Hematopoietic multipotent progenitor cell treated with erythropoietin and hydrocortisone succinate and interleukin-3 and kit ligand, for 4 days (in vitro differentiated cells): ENCODE measurements at places on chromosomes 7 and 10.

- no peak for DNase-seq
These were observed 120.3 kb upstream of the GLCCI1 start for GRCh38 chr7:7848246-7848645.

GRCh38 chr7:101677797-101678479 is 48.8 kb upstream of the MYL10 start:
- DNase-seq: peak; percentile 21

DNA sequence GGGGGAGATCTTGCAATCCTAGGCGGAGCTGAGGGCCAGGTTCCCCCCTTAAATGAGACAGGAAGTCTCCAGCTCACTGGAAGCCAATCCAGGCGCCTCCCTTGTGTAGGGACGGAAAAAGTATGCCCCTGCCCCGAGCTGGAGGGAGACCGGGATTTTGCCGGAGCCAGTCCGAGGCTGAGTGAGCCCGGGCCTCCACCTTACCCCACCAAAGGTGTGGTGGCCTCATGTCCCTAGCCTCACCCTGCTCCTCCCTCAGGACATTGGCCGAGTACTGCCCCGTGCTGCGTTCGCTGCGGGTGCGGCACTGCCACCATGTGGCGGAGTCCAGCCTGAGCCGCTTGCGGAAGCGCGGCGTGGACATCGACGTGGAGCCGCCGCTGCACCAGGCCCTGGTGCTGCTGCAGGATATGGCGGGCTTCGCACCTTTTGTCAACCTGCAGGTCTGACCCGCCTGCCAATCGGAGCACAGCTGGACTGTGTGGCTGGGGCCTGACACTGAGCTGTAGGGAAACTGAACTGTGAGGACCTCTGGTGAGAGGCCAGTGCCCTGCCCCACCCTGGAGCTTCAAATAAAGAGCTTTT is 2.0 kb downstream of the FBXL15 start:
- peak; percentile 89 for DNase-seq

DNA sequence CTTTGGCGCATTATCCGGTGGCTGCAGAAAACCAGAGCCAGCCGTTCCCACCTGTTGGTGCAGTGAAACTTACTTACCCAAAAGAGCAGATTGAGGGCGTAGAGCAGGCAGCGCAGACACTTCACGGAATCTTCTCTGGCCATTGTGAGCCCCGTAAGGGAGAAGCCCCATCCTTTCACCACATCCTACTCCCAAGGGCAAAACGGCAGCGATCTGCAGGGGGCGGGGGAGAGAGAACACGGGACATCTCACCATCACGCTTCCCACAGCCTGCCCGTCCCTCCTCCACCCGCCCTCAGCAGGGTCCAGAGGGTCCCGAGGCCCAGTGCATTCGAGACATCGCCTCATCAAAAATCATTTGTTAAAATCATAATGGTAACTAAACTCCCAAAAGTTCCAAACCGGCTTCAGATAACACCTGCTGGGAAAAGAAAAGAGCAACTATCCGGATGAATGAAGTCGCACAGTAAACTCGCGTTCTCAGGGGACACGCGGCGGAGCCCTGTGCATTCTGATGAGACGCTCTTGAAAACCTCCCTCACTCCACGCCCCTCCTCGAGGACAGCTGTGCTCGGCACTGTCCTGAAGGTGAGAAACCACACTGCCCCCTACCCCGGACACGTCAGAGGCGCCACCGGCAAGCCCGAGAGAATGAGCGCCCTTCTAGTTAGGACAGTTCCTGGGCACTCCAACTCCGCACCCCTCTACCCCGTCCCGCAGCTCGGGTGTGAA is 1.2 kb downstream of the TSPAN12 start:
- DNase-seq: peak; percentile 44

DNA sequence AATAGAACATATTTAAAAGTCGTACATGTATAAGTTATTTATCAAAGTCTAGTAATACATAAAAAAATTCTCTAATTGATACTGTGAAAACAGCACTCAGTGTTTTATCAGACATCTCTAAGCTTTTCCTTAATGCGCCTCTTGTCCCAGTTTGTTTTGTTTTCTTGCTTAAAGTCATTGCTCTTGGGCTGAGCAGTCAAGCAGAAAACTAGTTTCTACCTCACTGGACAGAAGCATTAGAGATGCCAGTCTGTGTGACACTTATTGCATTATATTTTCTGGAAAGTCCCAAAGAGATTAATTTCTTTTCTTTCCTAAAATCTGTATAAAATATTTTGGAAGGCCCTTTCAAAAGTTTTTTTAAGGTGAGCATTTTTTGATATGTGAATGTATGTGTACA is 236.2 kb downstream of the PCLO start:
- DNase-seq: no peak

DNA sequence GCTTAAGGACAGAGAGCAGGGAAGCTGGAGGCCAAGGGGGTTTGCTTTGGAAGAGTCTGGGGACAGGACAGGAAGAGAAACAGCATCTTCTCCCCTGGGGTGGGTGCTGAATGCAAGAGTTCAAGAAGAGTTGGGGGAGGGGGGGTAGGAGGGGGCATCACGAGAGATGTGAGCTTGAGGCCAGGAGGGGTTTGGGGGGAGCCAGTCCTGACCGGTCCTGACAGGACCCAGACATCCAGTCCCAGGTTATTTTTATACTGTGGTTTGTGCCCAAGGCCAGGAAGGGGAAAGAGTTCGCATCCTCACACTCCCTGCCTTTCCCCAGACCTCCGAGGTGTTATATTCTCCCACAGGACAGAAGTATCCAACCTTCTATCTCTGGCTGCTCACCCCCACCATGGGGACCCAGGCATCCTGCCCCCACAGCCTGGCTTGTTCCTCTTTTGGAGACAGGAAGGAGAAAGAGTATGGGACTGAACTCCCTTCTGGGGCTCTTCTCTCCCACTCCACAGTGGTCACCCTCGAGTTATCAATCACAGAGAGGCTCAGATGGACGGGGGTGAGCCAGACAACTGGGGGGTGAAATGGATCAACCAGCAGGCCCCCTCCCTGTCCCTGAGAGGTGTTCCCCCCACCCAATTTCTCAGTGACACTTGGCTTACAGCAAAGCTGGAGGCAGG is 2.8 kb downstream of the TSC22D4 start:
- peak; percentile 57 for DNase-seq

DNA sequence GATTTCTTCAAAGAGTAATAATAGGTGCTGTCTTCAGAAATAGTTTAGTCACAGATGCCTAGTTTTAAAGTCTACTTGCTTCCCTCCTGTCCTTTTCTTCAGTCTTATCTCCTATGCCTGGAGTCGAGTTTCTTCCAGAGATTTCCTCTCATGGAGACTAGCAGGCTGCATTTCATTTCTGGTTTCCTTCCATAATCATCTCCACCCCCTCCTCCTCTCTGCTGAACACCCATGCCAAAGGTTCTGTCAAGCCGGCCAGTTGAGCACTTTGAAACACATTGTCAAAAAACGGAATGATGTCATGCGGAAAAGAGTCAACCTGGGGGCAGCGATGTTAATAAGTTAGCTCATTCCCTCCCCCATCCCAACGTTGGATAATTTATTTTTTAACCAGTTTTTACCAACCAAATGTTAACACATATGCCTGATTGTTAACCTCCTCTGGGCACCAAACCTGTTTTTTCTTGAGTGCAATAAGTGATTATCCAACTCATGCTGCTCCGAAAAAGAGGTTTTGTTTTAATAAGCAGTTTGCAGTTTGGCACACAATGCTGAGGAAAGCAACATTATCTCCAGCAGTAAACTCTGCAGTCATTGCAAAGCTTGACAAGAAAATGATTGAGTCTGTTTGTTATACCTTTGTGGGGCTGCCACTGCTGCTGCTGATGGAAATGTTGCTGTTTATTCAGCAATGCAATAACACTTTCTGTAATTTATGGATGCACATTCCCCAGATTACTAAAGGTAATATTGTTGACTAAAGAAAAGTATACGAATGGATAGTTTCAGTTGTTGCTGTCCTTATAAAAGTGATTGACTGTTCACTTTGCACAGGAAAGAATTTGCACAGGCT is 161.6 kb downstream of the LRMDA start:
- no peak for DNase-seq

DNA sequence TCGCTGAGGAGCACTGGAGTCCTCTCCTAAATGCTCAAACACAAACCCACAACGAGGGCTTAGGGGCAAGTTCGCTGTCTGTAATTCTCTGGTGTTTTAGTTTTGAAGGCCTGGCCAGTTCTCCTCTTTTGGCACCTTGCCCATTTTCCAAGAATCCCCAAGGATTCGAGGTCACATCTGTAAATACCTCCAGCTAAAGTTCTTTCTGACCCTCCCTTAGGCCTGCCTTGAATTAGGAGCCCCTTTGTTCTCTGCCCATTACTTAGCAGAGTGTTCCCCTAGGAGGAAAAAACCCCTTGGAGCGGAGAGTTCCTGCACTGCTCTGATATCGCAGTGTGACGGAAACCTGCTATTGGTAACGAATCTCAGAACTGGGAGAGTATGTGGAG is 743 bp upstream of the PYROXD2 start:
- no peak for DNase-seq

GRCh38 chr7:97722386-97722785 is 9.5 kb upstream of the TAC1 start:
- no peak for DNase-seq

DNA sequence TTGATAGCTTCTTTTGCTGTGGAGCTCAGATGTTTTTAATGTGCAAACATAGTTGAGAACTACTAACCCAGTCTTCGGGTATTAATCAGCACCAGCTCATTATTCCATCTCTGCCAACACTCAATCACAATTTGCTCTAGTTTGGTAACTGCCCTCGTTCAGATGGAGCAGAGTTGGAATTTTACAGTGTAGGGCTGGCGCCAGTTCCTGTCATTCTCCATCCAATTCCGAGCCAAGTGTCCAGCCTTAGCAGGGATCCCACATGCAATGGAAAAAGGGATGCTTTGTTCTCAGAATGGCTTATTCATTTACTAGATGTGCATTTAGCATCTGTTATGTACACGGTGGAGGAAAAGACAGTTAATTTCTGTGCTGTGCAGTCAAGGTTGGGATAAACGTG is 504.5 kb upstream of the GALNT17 start:
- DNase-seq: no peak

DNA sequence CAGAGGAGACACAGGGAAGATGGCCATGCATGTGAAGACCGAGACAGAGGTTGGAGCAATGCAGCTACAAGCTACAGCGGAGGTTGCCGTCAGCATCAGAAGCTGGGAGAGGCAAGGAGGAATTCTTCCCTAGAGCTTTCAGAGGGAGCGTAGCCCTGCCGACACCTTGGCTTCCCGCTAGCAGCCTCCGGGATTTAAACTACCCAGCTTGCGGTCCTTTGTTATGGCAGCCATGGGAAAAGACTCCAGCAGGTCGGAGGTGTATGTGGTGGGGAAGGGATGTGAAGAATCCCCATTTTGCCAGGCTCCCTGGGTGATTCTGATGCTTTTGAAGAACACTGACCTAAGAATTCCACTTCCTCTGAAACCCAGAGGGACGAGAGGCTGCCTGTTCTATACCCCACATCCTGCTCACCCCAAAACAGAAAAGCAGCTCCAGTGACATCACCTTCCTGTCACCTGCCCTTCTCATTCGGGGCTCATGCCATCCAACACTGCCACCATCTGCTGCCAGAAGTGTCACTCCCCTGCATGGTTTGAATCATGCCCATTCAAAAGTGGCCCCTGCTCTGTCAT is 3.3 kb upstream of the SEPHS1 start:
- DNase-seq: no peak

DNA sequence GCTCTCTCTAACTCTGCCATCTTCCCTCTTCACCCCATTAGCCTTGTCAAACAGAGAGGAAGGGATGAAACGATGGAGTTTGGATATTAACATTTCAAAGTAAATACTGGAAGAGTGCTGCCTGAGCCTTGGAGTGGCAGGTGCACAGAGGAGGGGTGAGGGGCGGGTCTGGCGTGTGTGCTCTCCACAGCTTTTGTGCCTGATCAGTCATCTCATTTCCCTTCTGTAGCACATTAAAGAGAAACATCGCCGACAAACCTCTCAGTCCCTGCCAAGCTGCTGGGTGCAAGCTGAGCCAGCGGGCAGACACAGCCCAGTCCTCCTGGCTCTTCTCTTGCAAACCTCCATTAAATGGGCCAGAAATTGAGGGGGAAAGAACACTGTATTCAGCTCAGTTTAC is 76.2 kb downstream of the SLIT1 start:
- DNase-seq: no peak

DNA sequence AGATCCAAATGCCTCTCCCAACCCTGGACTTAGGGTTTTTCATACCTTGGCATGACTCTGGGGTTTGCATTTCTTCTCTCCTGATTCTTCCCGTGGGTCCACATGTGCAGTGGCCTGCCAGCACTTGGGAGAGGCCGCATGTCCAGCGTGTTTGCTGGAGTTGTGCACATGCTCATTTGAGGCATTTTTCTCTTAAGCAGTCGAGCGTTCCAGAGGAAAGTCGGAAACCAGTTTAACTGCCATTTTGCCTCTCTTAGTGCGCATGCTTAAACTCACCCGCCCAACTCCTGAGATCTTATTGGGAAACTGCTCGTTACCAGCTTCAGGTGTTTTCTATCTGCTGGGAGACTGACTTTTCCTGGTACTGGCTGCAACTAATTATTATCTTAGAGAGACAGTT is 888.4 kb upstream of the PHF14 start:
- no peak for DNase-seq

DNA sequence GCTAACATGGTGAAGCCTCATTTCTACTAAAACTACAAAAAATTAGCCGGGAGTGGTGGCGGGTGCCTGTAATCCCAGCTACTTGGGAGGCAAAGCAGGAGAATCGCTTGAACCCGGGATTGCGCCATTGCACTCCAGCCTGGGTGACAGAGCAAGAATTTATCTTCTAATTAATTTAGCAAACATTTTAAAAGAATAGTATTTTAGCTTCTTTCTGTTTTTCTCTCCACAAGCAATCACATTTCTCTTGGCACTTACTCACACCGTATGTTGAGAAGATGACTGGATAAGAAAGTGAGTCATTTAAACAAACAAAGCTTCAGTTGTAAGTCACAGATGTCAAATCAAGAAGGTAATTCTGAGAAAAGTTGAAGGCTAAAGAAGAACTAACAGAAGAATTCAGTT is 264.0 kb downstream of the ARL4A start:
- DNase-seq: no peak

- DNase-seq: no peak
These were observed 66.9 kb downstream of the MLLT10 start for GRCh38 chr10:21600804-21601433.

- DNase-seq: no peak
These were observed 220.1 kb downstream of the TEX36 start for GRCh38 chr10:125462845-125463244.

GRCh38 chr7:82548141-82548688 is 104.6 kb upstream of the CACNA2D1 start:
- no peak for DNase-seq

DNA sequence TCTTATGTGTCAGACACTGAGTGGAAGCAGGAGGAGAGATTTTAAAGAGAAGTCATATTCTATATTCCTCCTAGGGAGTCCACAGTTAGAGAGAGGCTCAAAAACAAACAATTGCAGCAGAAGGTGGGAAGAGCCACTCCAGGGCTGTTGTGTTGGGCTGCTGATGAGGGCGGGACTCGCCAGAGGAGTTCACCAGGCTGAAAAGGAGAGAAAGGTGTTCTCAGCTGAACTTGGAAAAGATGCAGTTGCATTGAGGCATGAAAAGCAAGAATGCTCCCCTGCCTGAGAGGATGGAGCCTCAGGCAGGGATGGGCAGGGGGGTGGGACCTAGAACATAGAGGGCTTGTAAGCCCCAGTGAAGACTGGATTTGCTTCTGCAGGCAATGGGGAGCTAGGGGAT is 324.2 kb downstream of the CXCL12 start:
- no peak for DNase-seq

GRCh38 chr10:74628136-74628535 is 198.3 kb upstream of the KAT6B start:
- no peak for DNase-seq
